ENCODE measurements at places on chromosomes 7 and 10. TPM values are rescaled to one million over a fixed set of nuclear protein-coding genes. Genes with fewer than 3 reads are reported as not detected.

Gene CDNF
- total RNA-seq = 1.7 TPM

Gene TSPAN12
- not detected for total RNA-seq

Gene FZD1
- 0.10 TPM for total RNA-seq

Gene CALML5
- not detected for total RNA-seq

Gene TRPV5
- total RNA-seq = not detected

Gene UCMA
- not detected for total RNA-seq

Gene MRLN
- not detected for total RNA-seq

Gene ACTL6B
- total RNA-seq = not detected

Gene CPA4
- not detected for total RNA-seq

Gene TMEM178B
- total RNA-seq = 0.10 TPM

Gene AOC1
- not detected for total RNA-seq

Gene TMEM26
- total RNA-seq = not detected

Gene LIMK1
- 14.4 TPM for total RNA-seq

Gene ELAPOR2
- total RNA-seq = 20.3 TPM

Gene WDFY4
- total RNA-seq = 0.57 TPM

Gene HOXA11
- total RNA-seq = not detected

Gene METTL2B
- 19.6 TPM for total RNA-seq

Gene OR2A42
- total RNA-seq = 0.30 TPM

Gene SUGCT
- total RNA-seq = not detected

Gene LRIT1
- not detected for total RNA-seq

Gene HACD1
- 22.0 TPM for total RNA-seq

Gene ZDHHC6
- 36.6 TPM for total RNA-seq

Gene ABCB4
- not detected for total RNA-seq

Gene VIPR2
- not detected for total RNA-seq

Gene CYP51A1
- total RNA-seq = 29.0 TPM

Gene CDH23
- total RNA-seq = 5.6 TPM

Gene EPO
- total RNA-seq = not detected

Gene CALHM3
- total RNA-seq = not detected

Gene PLPP4
- total RNA-seq = not detected

Gene PIP4K2A
- 156 TPM for total RNA-seq

Gene CLEC5A
- not detected for total RNA-seq

Gene FAM237B
- total RNA-seq = not detected

Gene DNTT
- total RNA-seq = not detected

Gene CPXM2
- not detected for total RNA-seq

Gene LRRD1
- total RNA-seq = 0.44 TPM

Gene CYP26C1
- not detected for total RNA-seq

Gene CUZD1
- total RNA-seq = 1.9 TPM

Gene ASB10
- not detected for total RNA-seq

Gene LRMDA
- 0.10 TPM for total RNA-seq

Gene COL1A2
- total RNA-seq = not detected

Gene AS3MT
- 0.37 TPM for total RNA-seq

Gene ADAP1
- total RNA-seq = 5.5 TPM

Gene NRAP
- not detected for total RNA-seq

Gene PTPRN2
- 1.6 TPM for total RNA-seq

Gene NUB1
- total RNA-seq = 65.2 TPM

Gene CCT6A
- total RNA-seq = 42.0 TPM

Gene TAS2R39
- total RNA-seq = not detected

Gene TBC1D12
- not detected for total RNA-seq

Gene PYROXD2
- total RNA-seq = 17.8 TPM

Gene GALNT17
- not detected for total RNA-seq

Gene SLC13A1
- not detected for total RNA-seq

Gene PRPS1L1
- total RNA-seq = not detected
